ENCODE measurements at places on chromosomes 2 and 18.

- no peak for DNase-seq
These were observed 150.7 kb downstream of the CTIF start for GRCh38 chr18:48689548-48689947.

GRCh38 chr2:166328147-166328546 lies 47.6 kb downstream of the SCN9A start:
- no peak for DNase-seq

DNA sequence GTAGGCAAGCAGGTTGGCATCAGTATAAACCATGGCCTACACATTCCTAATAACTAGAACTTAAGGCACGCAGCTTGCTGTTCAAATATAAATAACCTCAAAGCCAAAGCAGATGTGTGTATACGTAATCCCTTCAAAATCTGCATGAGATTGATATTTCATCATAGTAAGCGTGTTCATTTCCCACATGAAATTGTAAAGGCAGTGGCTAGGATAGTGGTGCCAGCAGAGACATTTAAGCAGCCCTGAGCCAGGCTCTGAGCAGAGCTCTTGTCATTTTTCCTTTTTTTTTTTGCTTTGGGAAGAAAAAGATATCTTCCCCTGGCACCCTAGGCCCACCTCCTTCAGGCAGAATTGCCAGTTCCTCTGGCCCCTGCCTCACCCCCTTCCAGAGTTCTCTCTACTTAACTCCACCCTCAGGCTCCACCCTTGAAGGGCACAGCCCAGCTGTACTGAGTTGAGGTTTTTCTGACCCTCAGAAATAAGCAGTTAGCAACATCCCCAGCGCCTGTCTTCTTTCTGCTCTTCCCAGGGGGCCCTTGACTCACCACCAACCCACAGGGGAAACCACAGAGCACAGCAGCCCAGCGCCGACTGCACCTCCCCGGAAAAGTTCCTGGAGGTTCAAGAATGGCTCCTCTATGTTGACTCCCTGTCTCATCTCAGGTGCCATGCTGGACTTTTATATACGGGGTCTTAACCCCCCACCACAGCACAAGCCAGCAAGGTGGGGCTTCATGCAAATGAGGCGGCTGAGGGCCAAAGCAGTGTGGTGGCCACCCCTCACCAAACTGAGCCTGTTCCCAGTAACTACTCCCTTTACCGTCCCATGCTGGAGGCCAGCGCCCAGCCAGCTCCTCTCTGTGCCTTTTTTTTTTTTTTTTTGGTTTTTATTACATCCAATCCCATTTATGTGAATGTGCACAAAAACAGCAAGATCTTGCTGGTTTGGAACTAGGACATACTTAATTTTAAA lies 84.7 kb downstream of the EHD3 start:
- DNase-seq = peak; percentile 32

- DNase-seq = no peak
These were observed 2.2 kb downstream of the NEDD4L start for GRCh38 chr18:58046093-58046793.

GRCh38 chr18:76524900-76525698 lies 30.1 kb upstream of the ZNF516 start:
- no peak for DNase-seq

DNA sequence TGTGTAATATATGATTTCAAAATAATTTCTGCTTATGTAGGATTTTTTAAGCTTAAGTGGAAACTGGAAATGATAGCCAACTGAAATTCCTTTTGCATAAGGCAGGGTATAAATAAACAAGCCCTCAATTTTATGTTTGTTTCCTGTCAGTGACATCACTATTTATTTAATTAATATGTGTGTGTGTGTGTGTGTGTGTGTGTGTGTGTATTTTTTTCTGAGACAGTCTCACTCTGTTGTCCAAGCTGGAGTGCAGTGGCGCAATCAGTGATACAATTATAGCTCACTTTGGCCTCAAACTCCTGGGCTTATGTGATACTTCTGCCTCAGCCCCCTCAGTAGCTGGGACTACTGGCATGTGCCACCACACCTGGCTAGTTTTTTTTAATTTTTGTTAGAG lies 29.3 kb upstream of the CYP20A1 start:
- DNase-seq = no peak

DNA sequence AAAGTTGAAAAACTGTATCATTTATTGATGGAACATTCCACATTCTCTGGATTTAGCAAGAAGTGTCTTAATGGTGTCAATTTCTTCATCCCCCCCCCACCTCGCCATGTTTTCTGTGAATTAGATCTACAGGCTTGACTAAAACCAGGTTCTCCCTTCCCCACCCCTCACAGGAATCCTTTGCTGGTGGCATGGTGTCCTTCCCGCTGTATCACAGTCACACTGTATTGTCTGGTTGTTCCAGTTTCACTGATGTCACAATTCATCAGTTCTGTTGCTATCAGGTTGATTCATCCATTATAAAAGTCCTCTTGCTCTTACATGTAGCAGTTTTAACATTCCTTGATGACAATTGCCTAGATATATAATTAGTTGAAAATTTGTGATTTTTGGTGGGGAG lies 6.1 kb upstream of the SNORC start:
- no peak for DNase-seq

- DNase-seq = no peak
These were observed 17.2 kb upstream of the MAL start for GRCh38 chr2:95008306-95008705.

GRCh38 chr18:33580546-33580945 lies 2.5 kb downstream of the ASXL3 start:
- no peak for DNase-seq
